ENCODE measurements at places on chromosomes 12 and 14.

DNA sequence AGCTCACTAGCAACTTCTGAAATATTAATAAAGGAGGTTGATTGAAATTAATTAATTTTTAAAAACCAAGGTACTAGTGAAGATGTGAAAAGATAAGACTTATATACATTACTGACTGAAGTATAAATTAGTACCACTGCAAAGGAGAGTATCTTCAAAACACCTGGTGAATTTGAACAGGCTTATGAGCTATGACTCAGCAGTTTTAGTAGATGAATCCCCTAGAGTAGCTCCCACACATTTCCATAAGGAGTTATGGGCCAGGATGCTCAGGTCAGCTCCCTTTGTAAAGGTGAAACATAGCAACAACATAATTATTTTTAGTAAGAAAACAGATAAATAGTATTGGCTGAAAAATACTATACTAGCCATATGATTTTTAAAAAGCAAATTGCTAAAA is 218.6 kb downstream of the SYT1 start:
- DNase-seq, result no peak

GRCh38 chr12:124036657-124037109 is 63.7 kb downstream of the ZNF664 start:
- DNase-seq, result peak; percentile 15

DNA sequence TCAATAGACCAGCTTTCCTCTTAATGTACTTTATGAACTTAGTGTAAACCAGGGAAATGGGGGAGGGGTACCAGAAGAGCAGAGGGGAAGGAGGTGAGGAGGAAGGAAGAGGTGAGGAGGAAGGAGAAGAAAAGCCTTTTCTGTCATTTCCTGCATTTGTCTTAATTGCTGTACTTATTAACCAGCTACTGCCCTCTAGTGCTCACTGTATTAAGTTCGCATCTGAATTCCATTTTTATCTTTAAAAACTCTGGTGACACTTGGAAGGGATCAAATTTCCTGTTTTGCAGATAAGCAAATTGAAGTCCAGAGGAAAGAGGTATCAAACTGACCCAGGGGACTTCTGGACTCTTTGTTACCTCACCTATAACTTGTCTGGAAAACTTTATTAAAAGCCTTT is 22.2 kb downstream of the MANSC1 start:
- DNase-seq, result peak; percentile 35

- no peak for DNase-seq
These were observed 157.1 kb downstream of the CALM1 start for GRCh38 chr14:90553921-90554336.

- DNase-seq, result no peak
These were observed 33.6 kb downstream of the CTSG start for GRCh38 chr14:24542346-24542936.

DNA sequence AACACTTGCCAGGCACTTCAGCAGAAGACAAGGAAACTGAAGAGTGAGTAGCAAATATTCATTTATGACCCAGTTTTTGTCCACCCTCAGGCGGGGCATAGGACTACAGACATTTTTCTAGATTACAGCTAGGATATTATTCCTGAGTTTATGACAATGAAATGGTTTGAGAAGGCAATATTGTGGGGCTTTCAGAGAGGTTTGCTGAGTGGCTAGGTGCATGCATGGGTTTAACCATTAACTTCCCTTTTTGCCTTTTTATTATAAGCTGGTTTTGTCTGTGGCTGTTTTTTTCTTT is 104.0 kb upstream of the BCAT1 start:
- no peak for DNase-seq

DNA sequence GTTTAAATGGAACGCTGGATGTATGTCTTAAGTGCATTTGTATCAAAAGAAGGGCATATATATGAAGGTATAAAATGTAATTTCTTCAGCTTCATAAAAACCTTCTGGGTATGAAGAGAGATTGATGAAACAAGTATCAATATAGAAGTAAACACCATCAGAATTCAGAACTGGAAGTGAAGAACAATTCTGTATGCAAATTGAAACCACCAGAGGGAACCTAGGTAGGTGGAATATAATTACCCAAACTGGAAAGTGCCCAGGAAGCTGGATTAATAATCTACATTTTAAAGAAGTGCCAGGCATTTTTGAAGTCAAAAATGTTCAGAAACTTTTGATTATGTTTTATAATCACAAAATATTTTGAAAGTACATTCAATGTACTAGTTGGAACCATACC is 336.2 kb upstream of the GARIN6 start:
- no peak for DNase-seq

DNA sequence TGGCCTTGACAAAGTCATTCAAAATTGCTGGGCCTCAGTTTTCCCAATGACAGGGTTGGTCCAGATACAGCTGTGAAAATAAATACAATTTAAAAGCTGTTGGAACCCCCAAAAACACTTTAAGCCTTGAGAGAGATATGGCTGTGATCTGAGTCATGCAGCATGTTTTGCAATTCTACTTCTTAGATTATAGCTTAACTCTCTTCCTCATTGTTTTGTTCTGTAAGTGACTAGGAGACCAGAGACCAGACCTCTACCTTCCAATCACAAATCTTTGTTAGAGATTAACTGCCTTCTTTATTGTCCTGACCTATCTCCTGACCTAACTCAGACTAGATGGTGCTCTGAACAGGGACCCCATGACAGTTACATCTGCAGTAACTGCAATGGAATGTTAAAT is 198.1 kb downstream of the STXBP6 start:
- DNase-seq, result no peak

Measured in HS-5 (cell line).